ENCODE measurements at places on chromosomes 3 and 15.
A peak's percentile ranks its signal among the peaks of the same experiment; 100 is the strongest.

DNA sequence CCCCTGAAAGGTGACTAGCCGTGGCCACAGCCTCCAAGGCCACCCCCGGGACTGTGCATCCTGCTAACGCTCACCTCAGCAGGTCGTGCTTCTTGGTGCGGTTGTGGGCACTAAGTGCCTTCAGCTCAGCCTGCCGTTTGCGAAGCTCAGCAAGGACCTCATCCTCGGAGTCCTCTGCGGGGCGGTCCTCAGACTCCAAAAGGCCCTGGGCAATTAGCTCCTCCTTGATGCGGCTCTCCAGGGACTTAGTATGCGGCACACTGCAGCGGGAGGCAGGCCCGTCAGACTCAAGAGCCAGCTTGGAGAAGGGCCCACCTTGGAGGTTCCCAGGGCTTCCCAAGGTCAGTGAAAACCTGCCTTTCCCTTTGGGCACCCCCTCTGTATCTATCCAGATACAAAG, 8.3 kb downstream of the TADA3 start:
- DNase-seq: no peak

- no peak for DNase-seq
Measured at GRCh38 chr15:68801572-68802148, 19.0 kb downstream of the ANP32A start.

- peak; percentile 25 for DNase-seq
Measured at GRCh38 chr15:40454904-40455391, 14.2 kb downstream of the BAHD1 start.

DNA sequence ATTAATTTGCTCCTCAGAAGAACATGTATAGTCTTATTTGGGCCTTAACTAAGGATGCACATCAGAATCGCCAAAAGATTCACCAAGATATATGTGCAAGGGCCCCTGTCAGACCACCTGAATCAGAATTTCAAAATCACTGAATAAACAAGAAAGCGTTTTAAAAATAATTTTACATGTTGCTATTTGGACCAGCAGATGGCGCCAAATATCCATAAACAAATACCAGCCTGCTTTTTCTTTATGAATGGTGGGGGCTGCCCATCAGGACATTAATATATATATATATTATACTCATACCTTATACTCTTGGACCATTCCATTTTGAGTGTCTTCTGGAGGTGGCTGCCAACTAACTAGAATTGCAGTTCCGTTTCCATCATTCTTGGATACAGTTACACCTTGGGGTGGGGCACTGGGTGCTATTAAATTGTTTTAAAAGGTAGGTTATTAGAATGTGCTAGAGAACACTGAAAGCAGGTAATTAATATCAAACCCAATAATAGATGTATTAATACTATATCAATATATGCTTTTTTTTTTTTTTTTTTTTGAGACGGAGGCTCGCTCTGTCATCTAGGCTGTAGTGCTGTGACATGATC, 1108.3 kb downstream of the ROBO1 start:
- peak; percentile 46 for DNase-seq
